ENCODE measurements at places on chromosomes 6 and 20.

- DNase-seq, result no peak
Observed at GRCh38 chr20:5090191-5090590, 29.6 kb downstream of the PCNA start.

- DNase-seq, result no peak
Observed at GRCh38 chr6:35745509-35745908, 8.7 kb downstream of the ARMC12 start.

DNA sequence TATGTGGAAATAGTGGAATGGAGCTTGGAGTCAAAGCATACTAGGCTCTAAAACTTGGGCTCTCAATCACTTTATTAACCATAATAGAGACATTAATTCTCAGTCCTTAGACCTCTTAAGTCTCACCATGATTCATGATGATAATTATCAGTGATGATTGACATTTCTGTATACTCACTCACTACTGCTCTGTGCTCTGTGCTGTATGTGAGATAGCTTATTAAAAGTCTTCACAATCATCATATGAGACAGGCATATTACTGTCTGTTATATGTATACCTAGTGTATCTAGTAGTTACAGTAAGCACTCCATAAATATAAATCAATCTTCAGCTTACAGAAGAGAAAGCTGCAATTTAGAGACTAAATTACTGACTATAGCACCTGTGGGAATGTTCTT lies 236.0 kb upstream of the JAG1 start:
- no peak for DNase-seq

- no peak for DNase-seq
Observed at GRCh38 chr6:160043784-160044183, 74.9 kb downstream of the IGF2R start.

GRCh38 chr6:14265049-14266021 lies 147.8 kb downstream of the CD83 start:
- DNase-seq, result peak; percentile 11

- DNase-seq, result no peak
Observed at GRCh38 chr6:5139828-5140771, 55.0 kb downstream of the PPP1R3G start.

DNA sequence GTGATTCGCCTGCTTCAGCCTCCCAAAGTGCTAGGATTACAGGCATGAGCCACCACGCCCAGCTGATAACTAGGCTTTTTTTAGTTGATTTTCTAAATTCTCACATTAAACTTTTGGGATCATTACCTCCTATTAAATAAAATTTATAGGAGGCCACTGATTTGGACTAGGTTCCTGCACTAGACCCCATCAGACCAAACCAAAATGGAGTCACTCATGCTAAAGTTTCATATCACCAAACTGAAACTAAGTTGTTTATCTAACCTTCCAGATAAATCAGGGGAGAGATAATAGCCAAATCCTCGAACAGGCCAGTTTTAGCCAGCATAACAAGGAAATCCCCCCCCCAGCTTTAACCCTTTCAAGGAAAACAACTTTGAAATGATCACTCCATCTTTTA lies 98.4 kb upstream of the SLC22A16 start:
- DNase-seq, result no peak

GRCh38 chr6:148934961-148935360 lies 188.1 kb downstream of the UST start:
- DNase-seq, result peak; percentile 30

GRCh38 chr6:116366740-116367275 lies 3.9 kb upstream of the DSE start:
- DNase-seq, result no peak

DNA sequence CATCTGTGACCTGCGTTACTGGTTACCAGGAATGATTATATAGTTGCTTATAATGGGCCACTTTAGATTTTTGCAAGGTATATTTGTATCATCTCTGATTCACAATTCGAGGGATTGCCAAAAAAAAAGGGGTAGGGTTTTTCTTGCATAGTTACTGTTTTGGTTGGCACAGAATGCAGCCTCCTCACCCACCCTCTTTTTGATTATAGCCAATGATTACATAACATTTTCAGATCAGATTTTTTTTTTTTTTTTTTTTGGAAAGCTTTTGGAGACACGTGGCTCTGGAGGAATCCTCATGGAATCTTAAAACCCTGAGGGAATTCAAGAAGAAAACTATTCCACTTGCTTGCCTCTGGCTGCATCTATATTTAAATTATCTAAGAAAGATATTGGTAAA lies 53.7 kb downstream of the UST start:
- DNase-seq, result no peak

- no peak for DNase-seq
Observed at GRCh38 chr6:158707821-158708195, 58.0 kb downstream of the SYTL3 start.

- DNase-seq, result no peak
Observed at GRCh38 chr20:33696448-33696847, 10.3 kb upstream of the E2F1 start.

GRCh38 chr6:4178737-4179333 lies 43.5 kb upstream of the ECI2 start:
- no peak for DNase-seq

GRCh38 chr20:53517146-53517545 lies 76.5 kb downstream of the ZNF217 start:
- DNase-seq, result no peak

GRCh38 chr6:121651420-121651819 lies 216.0 kb downstream of the GJA1 start:
- DNase-seq, result peak; percentile 24

DNA sequence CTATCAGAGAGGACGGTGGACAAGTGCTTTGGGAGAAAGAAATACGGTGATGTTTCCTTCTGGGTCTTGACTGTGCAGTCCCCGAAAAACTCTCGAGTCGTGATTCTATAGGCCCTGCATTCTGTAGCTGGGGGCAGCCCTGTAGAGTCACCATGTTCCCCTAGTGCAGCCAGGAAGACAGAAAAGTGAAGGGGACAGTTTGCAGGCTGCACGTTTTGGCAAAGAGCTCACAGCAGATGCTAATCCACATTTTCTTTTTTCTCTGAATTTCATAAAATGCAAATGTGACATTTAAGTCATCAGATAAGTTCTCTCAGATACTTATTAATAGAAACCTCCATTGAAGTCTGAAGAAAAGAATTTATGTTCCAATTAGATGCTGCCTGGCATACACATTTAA lies 19.5 kb downstream of the SPATS1 start:
- no peak for DNase-seq

- DNase-seq, result no peak
Observed at GRCh38 chr6:136063096-136063495, 187.0 kb downstream of the MTFR2 start.

DNA sequence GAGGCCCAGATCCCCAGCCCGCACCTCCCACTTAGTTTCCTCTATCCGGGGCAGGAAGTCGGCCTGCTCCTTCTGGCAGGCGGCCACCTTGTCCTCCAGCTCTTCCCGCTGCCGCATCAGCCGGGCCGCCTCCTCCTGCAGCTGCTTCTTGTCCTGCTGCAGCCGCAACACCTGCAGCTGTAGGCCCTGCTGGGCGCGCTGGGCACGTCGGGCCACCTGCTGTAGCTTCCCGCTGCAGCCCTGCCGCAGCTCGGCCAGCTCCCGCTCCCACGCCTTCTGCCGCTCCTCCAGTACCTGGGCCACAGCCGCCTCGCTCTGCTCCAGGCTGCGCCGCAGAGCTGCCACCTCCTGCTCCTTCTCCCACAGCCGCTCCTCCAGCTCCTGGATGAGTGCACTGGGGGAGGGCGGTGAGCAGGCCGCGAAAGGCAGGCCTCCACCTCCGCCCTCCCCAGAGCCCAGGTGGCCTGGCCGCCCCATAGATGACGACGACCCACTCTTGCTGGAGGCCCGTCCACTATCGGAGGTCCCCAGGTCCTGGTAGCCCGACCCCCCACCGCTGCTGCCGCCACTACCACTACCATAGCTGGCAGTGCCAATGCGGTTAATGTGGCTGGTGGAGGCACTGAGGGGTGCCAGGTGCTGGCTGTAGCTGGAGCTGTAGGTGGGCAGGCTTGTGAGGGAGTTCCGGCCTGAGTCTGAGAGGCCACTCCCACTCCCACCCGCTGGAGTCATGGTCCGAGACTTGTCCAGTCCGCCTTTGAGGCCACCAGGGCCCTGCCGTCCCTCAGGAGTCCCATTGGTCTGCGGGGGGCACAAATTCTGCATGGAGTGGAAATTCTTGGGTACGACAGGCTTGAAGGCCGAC lies 6.0 kb upstream of the FASTKD5 start:
- peak; percentile 40 for DNase-seq

DNA sequence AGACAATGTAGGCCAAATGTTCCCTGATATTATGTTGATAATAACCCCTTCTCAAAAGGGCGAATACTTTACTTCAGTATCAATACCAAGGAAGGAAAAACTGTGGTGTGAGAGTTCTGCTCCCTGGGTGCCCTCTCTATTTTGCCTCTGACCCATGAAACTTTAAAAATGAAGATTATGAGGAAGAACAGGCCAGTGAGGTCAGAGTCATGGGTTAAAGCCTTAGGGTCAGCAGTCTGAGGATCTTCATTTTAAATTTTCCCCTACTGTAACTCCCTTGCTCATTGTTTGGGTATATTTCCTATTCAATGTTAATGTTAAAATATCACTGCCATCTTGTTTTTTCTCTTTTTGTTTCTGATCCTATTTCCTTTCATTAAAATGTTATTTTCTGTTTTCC lies 47.9 kb downstream of the PRKN start:
- DNase-seq, result no peak

- DNase-seq, result no peak
Observed at GRCh38 chr20:44003609-44004008, 89.0 kb downstream of the TOX2 start.

DNA sequence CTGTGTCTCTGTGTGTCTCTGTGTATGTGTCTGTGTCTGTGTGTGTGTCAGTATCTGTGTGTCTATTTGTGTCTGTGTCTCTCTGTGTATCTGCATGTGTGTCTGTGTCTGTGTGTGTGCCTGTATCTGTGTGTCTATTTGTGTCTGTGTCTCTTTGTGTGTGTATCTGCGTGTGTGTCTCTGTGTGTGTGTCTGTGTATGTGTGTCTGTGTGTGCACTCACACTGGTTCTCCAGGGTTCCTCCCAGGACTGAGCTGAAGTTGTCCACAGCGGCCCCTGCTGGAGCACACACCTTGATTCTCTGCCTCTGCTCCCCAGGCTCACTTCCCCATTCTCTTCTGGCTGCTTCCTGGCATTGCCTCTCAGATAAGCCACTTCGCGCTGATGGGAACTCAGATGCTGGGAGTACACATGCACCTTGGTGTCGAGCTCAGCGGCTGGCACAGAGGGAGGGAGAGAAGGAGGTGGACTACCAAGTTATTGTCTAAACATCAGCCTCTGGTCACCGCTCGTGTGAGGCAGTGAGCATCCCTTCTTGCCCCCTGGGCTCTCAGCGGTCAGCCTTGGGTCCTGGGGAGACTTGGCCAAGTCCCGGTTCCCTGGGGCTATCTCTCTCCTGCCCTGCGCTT lies 104.9 kb upstream of the NXT1 start:
- DNase-seq, result peak; percentile 49

DNA sequence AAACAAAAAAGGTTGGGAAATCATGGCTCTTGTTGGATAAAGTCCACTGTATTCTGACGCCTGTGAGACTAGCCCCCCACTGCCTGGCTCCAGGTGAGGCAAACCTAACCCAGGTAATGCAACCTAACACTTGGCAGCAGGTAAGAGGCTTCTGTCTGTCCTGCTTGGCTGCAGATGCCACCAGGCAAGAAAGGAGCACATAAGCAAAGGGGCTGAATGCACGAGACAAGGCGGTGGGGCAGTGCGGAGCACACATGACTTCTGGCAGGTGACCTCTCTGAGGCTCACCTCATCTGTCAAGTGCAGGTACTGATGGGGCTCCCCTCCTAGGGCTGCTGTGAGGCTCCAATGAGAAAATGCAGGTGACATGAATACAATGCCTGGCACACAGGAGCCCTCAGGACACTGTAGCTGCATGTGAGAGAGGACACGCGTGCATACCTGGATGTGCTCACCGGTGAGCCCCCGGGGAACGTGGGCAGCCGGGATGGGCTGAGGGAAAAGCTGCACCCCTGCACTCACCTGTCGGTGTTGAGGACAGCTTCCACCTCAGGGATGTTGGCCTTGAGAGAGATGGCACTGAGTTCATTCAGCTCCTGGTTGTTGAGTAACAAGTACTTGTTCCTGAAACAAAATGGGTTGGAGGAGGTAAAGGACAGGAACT lies 54.1 kb downstream of the MYH7B start:
- no peak for DNase-seq

GRCh38 chr6:37669887-37670437 lies 27.7 kb downstream of the MDGA1 start:
- no peak for DNase-seq

GRCh38 chr6:1745814-1746213 lies 136.1 kb downstream of the FOXC1 start:
- DNase-seq, result no peak

GRCh38 chr6:165662749-165663376 lies at the start of gene PDE10A:
PDE10A (minus strand) TSS chr6:165663241; CDS start chr6:165662811, 430 bp downstream.
- peak; percentile 15 for DNase-seq

- DNase-seq, result no peak
Observed at GRCh38 chr6:161130541-161130940, 139.0 kb downstream of the MAP3K4 start.

DNA sequence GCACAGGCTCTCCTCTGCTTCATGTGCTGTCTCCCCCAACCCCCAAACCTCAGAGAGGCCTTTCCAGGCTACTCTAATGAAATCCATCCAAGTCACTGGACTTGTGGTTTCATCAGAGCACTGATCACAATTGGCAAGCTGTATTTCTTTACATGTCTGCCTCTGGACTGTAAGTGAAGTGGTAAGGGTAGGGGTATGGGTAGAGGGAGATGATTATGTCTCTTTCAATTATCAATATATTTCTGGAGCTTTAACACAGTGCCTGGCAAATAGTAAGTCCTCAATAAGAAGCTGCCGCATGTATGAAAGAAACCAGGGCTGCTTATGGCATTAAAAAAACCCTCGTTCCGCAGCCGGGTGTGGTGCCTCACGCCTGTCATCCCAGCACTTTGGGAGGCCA lies 5.4 kb downstream of the TRERF1 start:
- DNase-seq, result no peak

GRCh38 chr6:8073758-8074157 lies 9.6 kb upstream of the BLOC1S5 start:
- DNase-seq, result no peak

DNA sequence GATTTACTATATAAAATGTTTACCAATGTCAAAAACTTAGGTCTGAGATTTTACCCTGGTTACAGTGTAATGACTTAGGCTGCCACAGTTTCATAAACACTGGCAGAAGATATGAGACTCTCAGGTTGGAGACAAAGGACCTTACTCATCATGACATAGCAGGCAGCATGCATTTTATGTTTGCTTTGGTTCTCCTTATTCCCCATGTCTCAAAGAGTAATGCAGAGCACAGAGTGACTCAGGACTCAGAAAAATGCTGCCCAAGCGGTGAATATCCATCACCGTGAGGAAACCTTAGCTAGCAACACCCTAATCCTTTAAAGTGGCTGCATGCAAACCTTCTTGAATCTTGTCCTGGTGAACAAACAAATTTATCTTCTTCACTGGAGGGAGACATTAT lies 112.1 kb upstream of the EYS start:
- DNase-seq, result no peak
